ENCODE measurements at places on chromosomes 6 and 20.

- DNase-seq: no peak
Observed at GRCh38 chr6:87745966-87746721, 44.1 kb upstream of the AKIRIN2 start.

GRCh38 chr6:156281266-156281665, 495.9 kb upstream of the ARID1B start:
- DNase-seq: no peak

DNA sequence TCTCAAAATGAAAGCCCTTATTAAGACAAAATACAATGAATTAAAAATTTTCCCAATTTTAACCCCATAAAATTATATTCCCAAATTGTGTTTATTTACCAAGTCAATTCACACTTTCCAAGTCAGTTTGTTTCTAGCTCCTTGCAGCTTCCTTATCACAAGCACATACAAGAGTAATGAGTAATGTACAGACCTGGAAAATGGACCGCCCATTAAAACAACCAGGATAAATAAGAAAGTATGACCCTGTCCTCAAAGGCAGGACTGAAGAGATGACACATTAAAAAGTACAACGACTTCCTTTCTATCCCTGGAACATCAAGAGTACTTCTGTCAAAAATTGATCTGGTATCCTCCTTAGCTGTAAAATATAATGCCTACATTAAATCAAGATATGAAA, 47.1 kb upstream of the TMX4 start:
- DNase-seq: no peak

- no peak for DNase-seq
Observed at GRCh38 chr6:142075516-142076101, 57.1 kb upstream of the GJE1 start.

GRCh38 chr6:36272234-36272633, 2.4 kb downstream of the PNPLA1 start:
- DNase-seq: no peak

GRCh38 chr6:117602899-117603588, 733 bp upstream of the GOPC start:
- no peak for DNase-seq

- DNase-seq: no peak
Observed at GRCh38 chr20:59020938-59021551, 1.8 kb downstream of the TUBB1 start.

DNA sequence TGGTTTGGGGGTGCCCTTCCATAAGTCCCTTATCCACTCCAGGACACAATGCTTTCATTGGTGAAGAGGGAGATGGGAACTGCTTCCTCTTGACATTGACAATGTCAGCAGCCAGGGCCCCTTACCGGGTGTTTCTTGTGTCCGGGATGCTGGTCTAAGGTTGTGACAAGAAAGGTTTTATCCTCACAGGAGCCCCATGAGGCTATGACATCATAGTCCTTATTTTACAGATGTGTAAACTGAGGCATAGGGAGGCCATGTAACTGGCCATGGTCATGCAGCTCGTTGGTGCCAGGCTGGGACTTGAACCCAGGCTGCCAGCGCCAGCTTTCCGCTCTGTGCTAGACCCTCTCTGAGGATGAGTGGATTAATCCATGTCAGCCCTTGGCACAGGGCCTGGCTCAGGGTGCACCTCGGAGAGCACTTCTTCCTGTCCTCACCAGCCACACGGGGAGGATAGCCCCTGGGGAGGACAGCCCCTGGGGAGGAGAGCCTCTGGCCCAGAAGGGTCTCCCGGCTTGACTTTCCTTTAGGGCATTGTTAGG, 157.3 kb downstream of the SYCP2 start:
- no peak for DNase-seq

GRCh38 chr6:44715188-44715587, 327.7 kb downstream of the CDC5L start:
- DNase-seq: no peak

- DNase-seq: no peak
Observed at GRCh38 chr6:84072442-84072997, 38.9 kb downstream of the MRAP2 start.

- no peak for DNase-seq
Observed at GRCh38 chr20:10855778-10856177, 182.0 kb upstream of the JAG1 start.
